Activated T-cell treated with anti-CD3 and anti-CD28 coated beads, Interleukin-2, amount 50 U/mL, for 1 hour (primary cell): ENCODE measurements at places on chromosomes 7 and 10.

DNA sequence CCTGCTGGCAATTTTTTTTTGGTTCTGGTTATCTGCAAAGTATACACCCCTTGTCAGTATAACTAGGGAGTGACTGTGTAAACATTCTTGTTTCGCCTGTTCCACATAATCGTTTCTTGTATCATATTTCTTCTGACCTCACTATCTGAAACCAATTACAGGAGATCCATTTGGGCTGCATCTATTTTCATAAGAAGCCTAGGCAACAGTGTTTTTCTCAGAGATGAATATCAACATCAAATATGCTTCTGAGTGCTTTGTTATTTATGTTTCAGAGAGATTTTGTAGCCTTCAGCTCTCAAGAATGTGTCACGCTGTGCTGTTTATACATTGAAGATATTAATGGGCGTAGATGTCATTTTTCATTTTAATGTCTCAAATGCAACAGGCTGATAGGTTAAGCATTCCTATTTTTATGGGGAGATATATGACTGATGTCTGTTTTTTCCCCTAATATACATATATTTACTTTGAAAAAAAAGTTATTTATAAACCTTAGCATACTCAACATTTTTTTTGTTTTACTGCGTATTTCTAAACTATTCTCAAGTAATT, 115.5 kb downstream of the FOXP2 start:
- no peak for DNase-seq

DNA sequence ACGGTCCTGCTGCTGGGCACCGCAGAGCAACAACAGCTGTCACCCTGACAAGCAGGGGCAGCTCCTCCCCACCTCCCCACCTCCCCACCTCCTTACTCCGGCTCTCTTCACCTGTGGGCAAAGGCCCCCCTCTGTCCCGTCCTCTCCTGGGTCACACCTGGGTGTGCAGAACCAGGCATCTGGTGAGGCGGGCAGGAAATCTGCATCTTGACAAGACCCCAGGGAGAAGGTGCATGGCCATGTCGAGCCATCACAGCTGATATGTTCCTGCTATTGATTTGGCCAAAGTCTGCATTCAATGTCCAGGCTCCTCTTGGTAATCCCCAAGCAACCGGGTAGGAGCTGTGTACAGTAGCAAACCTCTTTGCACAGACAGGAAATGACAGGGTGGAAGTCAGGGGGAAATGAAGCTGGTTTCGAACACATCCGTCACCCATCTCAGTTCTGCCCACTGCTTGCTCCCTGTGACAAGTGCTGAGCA, 554.2 kb downstream of the DNAJB6 start:
- no peak for DNase-seq

- DNase-seq = no peak
Observed at GRCh38 chr10:76618641-76619040, 1019.0 kb downstream of the KCNMA1 start.

- DNase-seq = no peak
Observed at GRCh38 chr7:158809596-158809995, 19.7 kb downstream of the ESYT2 start.

DNA sequence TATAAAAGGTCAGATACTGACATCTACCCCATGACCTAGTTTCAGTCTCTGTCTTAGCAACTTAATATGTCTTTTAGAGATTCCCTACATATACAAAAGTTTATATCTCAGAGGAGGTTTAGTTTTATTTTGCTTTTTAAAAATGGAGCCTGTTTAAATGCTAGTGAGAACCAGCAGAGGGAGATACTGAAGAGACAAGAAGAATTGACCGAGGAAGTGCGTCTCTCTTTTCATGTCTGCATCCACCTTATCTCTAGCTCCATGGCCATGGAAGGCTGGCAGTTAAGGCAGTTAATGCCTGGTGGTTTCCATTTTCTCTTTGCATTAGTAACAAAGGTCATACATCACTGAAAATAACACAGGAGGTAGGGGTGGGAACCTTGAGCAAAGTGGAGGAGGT, 10.7 kb downstream of the SUV39H2 start:
- no peak for DNase-seq

DNA sequence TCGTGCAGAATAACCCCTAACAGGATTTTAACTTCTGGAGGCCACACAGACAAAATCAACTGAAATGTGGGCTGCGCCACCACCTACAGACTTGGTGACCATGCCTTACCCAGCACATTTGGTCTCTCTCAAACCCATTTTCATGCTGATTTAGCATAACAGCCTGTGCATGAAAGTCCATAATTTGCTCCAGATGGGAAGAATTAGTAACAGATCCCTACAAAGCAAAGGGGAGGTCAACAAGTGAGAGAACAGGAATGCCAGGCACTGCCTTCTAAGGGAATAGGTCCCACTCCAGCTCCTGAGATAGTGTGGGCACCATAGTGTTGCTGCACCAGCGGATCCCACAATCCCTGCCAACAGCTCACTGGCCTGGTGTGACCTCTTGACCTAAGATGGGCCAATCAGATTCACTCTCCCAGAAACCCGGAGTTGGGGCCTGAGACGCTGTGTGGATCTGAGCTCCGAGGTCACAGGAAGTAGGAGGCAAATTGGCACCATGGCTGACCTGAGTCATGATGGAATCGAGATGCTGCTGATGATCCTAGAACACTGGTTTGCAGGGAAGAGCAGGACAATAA, 32.4 kb downstream of the SLIT1 start:
- DNase-seq = no peak

GRCh38 chr7:134992626-134993179, 6.4 kb downstream of the AGBL3 start:
- peak; percentile 25 for DNase-seq

- no peak for DNase-seq
Observed at GRCh38 chr10:33746836-33747268, 412.4 kb upstream of the NRP1 start.

- DNase-seq = no peak
Observed at GRCh38 chr7:118352867-118353453, 128.5 kb downstream of the ANKRD7 start.

DNA sequence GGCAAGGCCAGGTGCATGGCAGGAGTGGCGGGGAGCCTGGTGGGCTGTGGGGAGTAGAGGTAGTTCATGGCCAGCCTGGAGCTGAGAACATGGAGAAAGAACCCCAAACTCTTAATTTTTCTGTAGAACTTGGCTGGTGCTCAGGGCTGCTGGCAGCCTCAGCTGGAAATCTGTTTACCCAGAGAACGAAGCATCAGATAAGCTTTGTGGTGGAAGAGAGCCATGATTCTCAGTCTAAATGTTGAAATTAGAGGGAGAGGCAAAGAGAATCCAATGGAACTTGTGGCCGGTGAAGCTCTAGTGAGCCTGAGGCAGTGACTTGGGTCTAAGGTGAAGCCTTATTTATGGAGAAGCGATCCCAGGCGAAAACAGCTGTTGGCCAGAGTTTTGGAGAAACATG, 126.4 kb downstream of the CCDC3 start:
- no peak for DNase-seq

DNA sequence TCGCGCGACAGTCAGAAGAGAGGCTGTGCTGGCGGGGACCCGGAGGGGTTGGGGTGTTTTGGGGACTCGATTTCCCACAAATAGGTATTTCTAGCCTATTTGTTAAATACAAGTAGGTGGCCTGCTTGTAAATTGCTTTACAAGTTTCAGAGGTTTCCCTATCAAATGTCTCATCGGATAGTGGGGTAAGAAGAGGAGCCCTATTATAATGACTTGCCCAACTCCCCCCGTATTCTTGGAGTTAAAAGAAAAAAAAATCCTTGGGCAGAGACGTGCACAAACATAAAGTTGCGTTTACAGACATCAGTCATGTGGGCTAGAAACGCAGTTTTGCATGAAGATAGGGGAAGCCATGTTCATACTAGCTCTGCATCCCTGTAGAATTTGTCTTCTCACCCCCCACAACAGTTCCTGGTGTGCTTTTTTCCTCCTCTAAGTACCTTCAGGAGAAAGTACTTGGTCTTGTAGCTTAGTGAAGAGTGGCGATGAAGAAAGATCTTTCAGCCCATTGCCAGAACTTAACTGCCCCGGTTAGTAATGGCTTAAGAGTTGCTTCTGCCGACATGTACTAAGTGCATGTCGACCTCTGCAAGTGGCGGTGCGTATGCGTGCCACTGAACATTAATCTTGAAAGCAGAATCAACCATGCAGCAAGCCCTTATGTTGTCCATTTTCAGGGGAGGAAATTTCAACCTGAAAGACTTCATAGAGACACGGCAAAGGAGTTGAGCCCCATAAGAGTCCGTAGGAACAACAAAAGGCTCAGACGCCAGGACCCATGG, 832 bp upstream of the TIAL1 start:
- DNase-seq = no peak

DNA sequence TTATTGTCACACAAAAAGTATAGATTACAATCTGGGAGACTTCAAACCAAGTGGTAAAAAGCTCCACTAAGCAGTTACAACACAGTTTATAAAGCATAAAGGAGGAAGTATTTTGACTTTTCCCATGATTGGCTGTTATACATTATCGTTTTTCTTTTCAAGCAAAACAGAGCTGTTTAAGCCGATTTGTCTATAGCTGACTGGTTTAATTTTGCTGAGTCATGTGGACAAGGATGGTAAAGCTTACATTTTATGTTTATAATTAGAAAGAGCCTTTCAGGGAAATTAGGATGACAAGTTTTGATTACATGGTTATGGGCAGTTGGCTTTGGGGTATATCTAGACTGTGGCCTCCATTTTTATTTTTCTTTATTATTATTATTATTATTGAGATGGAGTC, 152.5 kb upstream of the STK17A start:
- no peak for DNase-seq

GRCh38 chr7:25968205-25968993, 183.6 kb upstream of the NFE2L3 start:
- no peak for DNase-seq

- no peak for DNase-seq
Observed at GRCh38 chr10:75319274-75319673, 82.3 kb downstream of the ZNF503 start.

- DNase-seq = no peak
Observed at GRCh38 chr10:33136271-33136670, 178.2 kb upstream of the ITGB1 start.

- no peak for DNase-seq
Observed at GRCh38 chr7:95330204-95330960, 6.0 kb upstream of the PON1 start.

GRCh38 chr7:99597762-99598501, at the start of gene TMEM225B:
Gene TMEM225B (plus strand): TSS chr7:99598267. CDS start chr7:99604389, 6,122 bp downstream.
- DNase-seq = no peak

GRCh38 chr7:45161138-45161537, 3.5 kb downstream of the RAMP3 start:
- no peak for DNase-seq

DNA sequence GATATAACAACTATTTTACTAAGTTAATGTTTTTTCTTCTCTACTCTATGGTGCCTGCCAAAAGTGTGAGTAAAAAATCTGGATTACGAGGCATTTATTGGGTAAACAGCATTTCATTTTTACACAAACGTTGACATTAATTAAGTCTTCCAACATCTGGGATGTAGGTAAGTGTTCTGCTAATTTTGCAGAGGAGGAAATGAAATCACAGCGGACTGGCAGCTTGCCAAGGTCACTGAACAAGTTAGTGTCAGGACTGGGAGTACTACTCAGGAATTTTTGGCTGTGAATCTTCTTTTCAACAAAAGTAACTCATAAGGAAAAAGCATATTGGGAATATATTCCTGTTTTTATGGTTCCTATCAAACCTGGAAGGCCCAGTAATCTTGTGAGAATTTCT, 612.1 kb upstream of the FZD8 start:
- no peak for DNase-seq

DNA sequence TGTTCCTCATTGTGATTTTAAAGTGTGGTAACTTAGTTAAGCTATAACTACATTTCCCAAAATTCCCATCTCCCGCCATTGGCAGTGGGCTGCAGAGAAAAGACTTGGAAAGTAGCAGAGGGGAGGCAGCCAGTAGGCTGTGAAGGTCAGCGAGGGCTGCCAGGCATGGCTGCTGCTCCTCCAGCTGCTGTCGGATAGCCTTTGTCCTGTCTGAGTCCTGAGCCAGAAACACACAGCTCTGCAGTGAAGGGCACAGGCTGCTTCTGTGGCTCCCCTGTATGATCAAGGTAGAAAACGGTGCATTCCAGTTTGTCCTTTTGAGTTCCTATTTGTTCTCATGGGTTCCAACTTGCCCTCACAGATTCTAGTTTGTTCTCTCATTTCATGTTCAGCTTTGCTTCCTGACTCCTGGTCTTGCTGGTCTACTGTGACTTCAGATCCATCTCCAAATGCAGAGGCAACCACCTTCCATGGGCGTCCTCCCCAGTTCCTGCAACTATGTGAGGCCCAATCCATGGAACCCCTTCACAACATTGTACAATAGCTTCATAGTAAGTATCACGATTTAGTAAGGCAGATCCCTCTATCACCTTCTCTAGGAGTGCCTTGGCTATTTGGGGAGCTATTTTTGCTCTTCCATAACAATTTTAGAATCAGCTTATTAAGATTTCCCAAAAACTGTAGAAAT, 31.7 kb downstream of the SYPL1 start:
- DNase-seq = no peak

DNA sequence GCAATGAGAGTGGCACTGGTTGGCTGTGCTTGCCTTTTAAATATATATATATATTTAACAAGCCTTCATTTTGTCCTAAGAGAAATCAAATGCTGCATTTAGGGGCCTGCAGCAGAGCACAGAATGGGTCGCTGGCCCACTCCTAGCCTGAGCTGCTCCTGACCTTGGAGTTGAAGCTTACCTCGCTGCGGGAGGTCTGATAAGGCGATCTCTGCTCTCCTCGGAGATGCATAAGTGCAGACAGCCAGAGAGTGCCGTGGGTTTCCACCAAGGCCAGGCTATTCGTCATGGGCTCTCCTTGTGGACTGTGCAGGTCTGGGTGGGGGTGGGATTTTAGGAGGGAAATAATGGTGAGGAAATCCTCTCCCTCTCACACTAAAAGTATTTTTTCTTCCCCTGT, 99.5 kb upstream of the IKZF1 start:
- DNase-seq = no peak

GRCh38 chr7:129502708-129503685, 666 bp downstream of the SMKR1 start:
- DNase-seq = no peak

- DNase-seq = no peak
Observed at GRCh38 chr7:148712678-148713329, 14.1 kb downstream of the CUL1 start.

DNA sequence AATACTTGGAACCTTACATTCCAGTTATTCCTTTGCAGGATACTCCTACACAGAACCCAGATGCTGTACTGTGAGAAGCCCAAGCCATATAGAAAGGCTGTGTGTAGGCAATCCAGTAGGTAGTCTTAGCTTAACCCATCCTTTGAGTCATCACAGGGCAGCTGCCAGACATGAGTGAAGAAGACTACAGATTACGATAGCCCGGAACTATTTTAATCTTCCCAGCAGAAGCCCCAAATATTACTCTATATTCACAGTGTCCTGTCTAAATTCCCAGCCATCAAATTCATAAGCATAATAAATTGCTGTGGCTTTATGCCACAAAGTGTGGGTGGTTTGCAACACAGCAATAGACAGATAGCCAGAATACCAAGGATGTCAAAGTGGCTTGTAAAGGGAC, 474.1 kb upstream of the STEAP1 start:
- no peak for DNase-seq

- DNase-seq = no peak
Observed at GRCh38 chr7:24323961-24324480, 40.0 kb downstream of the NPY start.
